Iris pigment epithelial cell (primary cell): ENCODE measurements at places on chromosomes 4 and X.

DNA sequence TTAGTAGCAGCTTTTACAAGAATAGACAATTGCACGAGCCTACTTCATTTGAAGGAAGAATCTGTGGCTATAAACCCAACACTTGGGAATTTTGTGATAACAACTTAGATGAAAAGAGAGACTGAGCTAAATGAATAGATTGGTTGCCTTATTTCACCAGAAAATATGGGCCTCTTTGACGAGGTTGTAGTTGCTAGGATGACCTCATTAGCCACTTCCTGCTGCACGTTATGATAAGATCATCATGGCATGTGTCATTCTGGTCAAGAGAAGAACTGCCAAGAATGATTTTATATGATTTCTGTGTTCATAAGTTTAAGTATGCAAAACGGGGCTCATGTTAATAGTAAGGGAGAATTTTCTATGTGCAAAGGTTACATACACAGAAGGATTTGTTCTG, 321.9 kb upstream of the GIMD1 start:
- peak; percentile 89 for DNase-seq

DNA sequence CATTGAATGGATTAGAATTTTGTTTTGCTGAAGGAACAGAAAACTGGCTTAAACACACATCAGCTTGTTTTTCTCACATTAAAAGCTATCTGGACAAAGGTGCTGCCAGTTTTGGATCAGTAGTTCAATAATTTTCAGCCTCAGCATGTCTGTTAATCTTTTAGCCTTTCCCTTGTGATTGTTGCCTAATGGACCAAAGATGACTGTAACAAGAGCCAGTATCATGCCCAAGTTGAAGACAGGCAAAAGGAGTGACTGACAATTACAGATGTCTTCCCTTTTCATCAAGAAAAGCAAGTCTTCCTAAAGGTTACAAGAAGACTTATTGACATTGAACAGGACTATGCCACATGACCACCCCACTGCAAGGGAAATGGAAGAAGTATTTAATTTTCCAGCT, 419.7 kb downstream of the MAPK10 start:
- no peak for DNase-seq

- DNase-seq = no peak
Observed at GRCh38 chrX:68571292-68571609, 72.4 kb downstream of the YIPF6 start.

DNA sequence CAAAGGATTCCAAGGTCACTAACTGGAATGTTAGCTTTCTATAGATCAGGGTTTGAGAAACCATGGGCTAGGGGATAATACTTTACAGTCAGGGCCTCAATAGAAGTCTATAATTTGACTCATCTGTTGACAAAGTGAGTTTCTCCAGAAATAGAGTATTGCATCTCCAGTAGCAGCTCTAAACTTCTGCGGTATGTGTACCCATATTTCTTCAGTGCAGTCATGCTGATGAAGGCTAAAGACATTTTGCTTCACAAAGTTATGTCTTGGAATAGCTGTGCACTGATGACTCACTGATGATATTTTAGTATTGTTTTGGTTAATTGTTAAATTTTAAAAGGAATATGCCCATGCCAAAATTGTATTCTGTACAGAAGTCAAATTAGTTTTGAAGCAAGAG, 464.9 kb upstream of the AMOT start:
- peak; percentile 49 for DNase-seq

DNA sequence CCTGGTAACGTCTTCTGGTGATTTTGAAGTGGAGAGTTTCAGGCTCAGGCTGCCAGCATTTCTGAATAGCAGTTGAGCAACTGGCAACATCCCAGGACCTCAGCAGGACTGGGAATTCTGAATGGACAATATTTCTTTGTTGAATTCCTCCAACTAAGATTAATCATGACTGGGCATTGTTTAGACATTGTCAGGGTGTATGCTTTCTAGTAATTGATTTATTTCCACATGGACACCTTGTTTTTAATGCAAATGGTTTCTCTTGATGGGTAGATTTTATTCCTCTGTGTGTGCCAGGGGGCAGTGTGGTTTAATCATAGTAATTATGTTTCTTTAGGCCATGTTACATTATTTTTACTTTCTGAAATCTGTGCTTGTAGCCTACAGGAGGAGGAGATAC, 1004.7 kb upstream of the LCORL start:
- DNase-seq = no peak

- peak; percentile 54 for DNase-seq
Observed at GRCh38 chr4:137267024-137267423, 265.3 kb downstream of the PCDH18 start.

- no peak for DNase-seq
Observed at GRCh38 chrX:97096385-97096784, 212.7 kb downstream of the RPA4 start.

GRCh38 chr4:122797405-122798094, 29.1 kb upstream of the FGF2 start:
- no peak for DNase-seq

DNA sequence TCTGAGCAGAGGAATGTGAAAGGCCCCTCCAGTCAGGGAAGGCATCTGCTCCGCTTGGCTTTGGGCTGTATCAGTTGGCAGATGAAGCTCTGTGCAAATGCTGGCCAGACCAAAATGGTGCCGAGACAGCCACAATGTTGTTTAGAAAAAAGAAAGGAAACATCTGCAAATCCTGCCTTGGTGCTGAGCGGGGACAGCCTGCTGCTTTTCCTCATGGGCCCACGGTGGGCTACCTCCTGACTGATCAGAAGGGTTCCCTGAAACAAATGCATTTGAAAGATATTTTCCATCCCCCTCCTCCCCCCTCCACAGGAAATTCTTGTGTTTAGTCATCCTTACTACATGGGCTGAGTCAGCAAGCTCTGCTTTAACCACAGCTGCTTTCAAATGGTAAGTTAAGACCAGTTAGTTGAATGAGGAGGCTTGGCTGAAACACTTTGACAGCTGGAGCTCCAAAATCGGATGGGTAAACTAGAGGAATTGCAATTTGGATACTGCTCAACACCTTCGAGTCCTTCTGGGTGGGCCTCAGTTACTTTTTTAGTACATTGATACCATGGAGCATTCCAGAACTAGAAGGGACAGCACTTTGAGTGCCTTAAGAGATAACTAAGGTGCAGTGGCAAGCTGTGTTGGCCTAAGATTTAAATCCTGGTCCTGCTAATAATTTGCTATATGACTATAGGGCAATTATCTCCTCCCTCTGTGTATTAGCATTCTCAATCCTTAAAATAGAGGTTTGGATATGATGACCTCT, 36.0 kb downstream of the PLAC1 start:
- DNase-seq = peak; percentile 89

DNA sequence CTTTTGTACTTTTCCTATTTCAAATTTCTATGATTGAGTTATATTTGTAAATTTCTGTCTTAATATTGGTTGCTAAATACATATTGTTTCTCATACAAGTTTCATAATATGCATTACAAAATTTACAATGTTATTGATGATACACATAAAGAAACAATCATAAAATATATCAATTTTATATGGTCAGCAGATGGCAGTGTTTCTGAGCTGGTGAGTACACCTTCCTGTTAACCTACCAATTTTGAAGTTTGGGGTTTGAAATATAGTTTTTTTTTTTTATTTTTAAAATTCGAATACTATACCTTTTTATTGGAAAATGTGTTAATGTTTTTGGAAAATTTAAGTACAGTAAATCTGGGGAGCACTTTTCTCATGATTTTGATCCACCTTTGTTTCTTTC, 1953.1 kb upstream of the ADGRL3 start:
- peak; percentile 1 for DNase-seq

- no peak for DNase-seq
Observed at GRCh38 chr4:88158489-88159228, at the start of gene ABCG2. Gene ABCG2, minus strand, starts transcription at chr4:88158639. Its CDS starts 18,644 bp downstream, at chr4:88139995.

- DNase-seq = peak; percentile 62
Observed at GRCh38 chr4:156378033-156378665, 424.5 kb upstream of the CTSO start.
